H1 (cell line): ENCODE measurements at places on chromosomes 2 and 18. TPM values are rescaled to one million over a fixed set of nuclear protein-coding genes. Genes with fewer than 3 reads are reported as not detected.

Gene AGXT
- not detected in 2 replicates for total RNA-seq

Gene KCNE4
- total RNA-seq, result 0.09 TPM in 1 of 2 replicates, not detected in the other

Gene RBMS1
- total RNA-seq, result 57.0 and 60.0 TPM in 2 replicates

Gene CENPA
- total RNA-seq, result 28.5 and 30.9 TPM in 2 replicates

Gene DES
- 1.5 and 1.8 TPM in 2 replicates for total RNA-seq

Gene TUBA4A
- 59.5 and 67.3 TPM in 2 replicates for total RNA-seq

Gene CNDP1
- not detected in 2 replicates for total RNA-seq

Gene SEPTIN10
- total RNA-seq, result 93.6 and 101 TPM in 2 replicates

DNA sequence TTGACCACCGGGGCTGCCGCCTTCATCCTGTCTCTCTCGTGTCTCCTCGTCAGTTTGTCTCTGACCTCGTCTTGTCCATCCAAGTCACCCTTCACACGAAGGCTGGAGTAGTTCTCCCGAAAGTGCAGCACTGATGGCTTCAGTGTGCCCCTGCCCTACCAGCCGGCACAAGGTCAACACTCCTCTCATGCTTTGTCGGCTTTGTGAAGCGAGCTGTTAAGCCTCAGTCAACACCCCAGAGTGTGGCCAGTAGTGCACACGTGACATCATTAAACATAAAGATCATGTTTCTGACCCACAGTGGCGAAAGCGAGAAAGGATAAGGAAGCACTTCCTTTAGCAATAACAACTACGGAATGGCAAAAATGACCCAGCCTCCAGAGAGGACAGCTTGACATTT, 23.2 kb downstream of the ACKR3 start:
- H3K27ac ChIP-seq, result no peak overlapping the region
- no peaks in the 10 kb centered on the region for H3K27me3 ChIP-seq
- H3K4me3 ChIP-seq, result no peak overlapping the region
- H3K36me3 ChIP-seq, result no peaks in the 10 kb centered on the region
- no peak for DNase-seq
- no peaks in the 10 kb centered on the region for H3K4me1 ChIP-seq

DNA sequence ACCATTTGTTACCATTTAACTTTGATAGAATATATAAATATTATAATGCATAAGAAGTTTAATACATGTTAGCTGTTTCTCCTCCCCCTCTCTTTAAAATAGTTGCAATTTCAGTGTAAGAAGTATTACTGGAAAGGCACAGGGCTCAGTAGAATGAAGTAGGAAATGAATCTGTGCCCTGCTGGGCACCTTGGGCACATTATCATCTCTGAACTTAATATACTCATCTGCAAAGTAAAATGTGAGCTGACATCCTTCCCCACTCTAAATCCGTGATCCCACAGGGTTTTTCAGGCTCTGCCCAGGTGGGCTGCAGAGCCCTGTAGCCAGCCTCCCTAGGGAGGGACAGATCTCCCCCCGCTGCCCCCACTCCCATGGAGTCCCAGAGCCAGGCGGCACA, 56.8 kb downstream of the DPP4 start:
- no peaks in the 10 kb centered on the region for H3K27me3 ChIP-seq
- no peak overlapping the region for H3K4me3 ChIP-seq
- H3K27ac ChIP-seq, result no peak overlapping the region
- no peaks in the 10 kb centered on the region for H3K36me3 ChIP-seq

DNA sequence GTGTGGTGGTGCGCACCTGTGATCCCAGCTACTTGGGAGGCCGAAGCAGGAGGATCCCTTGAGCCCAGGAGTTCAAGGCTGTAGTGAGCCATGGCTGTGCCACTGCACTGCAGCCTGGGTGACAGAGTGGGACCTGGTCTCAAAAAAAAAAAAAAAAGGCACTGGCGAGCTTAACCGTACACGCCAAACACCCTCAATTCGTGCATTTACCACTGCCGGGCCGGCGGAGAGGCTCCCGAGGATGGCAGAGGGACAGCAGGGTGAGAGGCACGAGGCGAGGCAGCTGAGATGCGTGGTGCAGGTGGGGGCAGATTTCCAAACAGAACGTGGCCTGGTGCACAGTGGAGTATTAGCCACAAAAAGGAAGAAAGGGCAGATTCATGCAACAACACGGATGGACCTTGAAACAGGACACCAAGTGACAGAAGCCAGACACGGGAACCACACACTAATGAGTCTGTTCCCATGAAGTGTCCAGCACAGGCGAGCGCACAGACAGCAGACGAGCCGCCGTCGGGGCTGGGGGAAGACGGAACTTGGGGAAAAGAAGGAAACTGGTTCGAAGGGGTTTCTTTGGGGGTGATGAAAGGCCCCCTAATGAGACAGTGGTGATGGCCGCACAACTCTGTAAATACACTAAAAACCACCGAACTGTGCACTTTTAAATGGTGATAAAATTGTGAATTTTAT, 27.4 kb downstream of the SLC66A2 start:
- H3K27me3 ChIP-seq, result no peaks in the 10 kb centered on the region
- no peaks in the 10 kb centered on the region for H3K4me1 ChIP-seq
- peak; percentile 24 for DNase-seq
- H3K27ac ChIP-seq, result no peak overlapping the region
- H3K4me3 ChIP-seq, result no peak overlapping the region

GRCh38 chr2:136118819-136119716, 1.1 kb upstream of the CXCR4 start:
- no peaks in the 10 kb centered on the region for H3K36me3 ChIP-seq
- H3K4me1 ChIP-seq, result peaks cover 5% of the 10 kb centered on the region; the same call in 1 of the 2 replicates
- peak overlapping the region; percentile 67 for H3K4me3 ChIP-seq
- peak; percentile 64 for DNase-seq

DNA sequence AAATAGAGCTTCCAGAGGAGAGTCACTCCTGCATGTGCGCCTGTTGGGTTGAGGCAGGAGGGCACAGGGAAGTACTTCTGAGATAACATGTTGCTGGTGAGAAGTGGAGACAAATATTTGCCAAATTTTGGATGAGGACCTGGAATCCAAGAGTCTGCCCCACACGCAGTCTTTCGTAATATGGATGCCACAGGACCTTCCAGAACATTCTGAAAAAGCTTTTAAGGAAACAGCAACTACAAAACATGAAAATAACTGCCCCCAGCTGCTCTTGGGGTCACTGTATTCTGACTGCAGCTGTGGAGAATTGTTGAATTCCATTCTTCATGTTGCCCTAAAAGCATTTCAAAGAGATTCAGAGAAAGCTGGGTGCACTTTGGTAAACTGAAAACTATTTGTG, 227.5 kb downstream of the C1D start:
- no peaks in the 10 kb centered on the region for H3K27me3 ChIP-seq
- H3K4me1 ChIP-seq, result no peaks in the 10 kb centered on the region

DNA sequence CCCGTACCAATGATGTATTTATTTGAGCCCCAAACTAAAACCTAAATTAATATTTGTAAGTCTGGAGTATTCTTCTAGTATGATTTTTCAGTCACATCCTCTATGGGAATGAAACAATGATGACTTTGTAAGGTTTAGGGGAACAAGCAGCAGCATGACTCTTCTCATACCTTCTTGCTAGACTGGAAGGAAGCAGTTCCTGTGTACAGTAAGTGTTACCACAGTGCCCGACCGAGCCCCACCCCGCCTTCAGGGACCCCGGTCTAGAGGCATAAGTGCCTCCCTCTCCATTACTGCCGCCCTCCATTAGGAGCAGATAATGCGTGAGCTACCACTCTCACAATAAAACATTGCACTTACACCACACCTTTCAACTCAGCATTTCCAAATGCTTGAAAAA, 599.3 kb downstream of the ARHGAP15 start:
- no peaks in the 10 kb centered on the region for H3K36me3 ChIP-seq
- H3K27me3 ChIP-seq, result no peaks in the 10 kb centered on the region
- H3K4me3 ChIP-seq, result no peak overlapping the region
- no peaks in the 10 kb centered on the region for H3K4me1 ChIP-seq
- H3K27ac ChIP-seq, result no peak overlapping the region

DNA sequence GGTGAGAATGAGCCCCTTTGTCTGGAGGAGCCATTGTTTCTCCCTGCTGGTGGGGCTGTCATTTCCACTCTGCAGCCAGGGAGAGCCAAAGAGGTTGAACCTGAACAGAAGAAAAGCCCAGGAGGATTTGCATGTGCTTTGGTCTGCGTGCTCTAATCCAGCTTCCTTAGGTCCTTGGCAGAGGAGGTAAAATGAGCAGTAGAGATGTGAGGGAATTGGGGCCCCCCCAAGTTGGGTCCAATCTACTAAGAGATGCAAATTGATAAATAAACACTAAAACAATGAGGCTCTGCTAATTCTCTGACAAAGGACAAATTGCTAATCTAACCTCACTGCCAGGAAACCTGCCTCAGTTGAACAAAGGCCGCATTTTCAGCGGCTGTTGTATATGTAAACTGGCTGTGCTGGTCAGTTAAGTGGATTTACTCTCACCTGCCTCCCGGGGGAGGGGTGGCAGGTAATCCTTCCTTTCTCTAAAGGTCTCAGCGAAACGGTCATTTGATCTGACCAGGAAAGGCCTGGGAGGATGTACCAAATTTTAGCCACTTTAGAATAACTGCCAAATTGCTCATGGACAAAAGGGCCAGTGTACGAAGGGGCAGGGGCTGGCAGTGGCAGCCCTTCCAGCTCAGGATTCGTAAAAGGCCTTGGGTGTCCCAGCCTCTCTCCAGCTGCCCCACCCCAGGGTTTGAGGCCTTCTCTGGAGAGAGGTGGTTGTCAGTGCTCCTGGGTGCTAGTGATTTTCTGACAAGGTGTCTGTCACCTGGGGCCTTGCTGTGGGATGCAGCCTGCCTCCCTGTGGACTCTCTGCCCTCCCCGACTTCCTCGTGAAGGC, 193.6 kb downstream of the MIB1 start:
- peaks cover 10% of the 10 kb centered on the region for H3K4me1 ChIP-seq
- DNase-seq, result no peak
- H3K27ac ChIP-seq, result no peak overlapping the region

DNA sequence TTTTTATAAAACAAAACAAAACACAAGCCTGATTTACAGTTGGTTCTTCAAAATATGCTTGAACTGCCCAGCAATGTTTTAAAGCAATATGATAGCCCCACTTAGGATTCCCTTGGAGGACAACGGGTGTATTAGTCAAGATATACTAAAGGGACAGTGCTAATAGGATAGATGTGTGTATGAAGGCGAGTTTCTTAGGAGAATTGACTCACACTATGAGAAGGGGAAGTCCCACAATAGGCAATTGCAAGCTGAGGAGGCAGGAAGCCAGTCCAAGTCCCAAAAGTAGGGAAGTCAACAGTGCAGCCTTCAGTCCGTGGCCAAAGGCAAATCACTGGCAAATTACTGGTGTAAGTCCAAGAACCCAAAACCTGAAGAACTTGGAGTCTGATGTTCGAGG, 167.9 kb downstream of the CBLN2 start:
- H3K27ac ChIP-seq, result no peak overlapping the region
- no peaks in the 10 kb centered on the region for H3K27me3 ChIP-seq
- no peak for DNase-seq
- no peaks in the 10 kb centered on the region for H3K4me1 ChIP-seq

GRCh38 chr2:96928277-96928781, 58.1 kb downstream of the FAM178B start:
- H3K27me3 ChIP-seq, result no peaks in the 10 kb centered on the region
- no peak for DNase-seq
- no peak overlapping the region for H3K4me3 ChIP-seq
- H3K36me3 ChIP-seq, result no peaks in the 10 kb centered on the region
- no peak overlapping the region for H3K27ac ChIP-seq
- H3K4me1 ChIP-seq, result no peaks in the 10 kb centered on the region

DNA sequence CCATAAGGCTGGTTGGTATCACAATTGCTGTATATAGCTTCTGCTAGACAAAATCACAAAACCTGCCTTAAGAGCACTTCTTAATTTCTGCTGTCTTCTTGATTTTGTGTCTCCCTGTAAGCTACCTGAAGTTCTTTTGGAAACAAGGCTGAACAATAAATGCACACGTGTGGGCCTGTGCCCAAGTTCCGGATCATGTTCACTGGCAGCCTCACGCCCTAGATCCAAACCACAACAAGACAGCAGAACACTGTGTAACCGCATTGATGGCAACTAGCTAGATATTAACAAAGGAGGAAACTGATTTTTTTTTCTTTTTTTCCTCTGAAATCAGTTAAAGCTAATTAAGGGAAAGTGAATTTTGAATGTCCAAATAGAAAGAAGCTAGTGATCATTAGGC, 81.5 kb upstream of the LYPD6B start:
- H3K27me3 ChIP-seq, result no peaks in the 10 kb centered on the region
- H3K27ac ChIP-seq, result no peak overlapping the region
- H3K4me1 ChIP-seq, result no peaks in the 10 kb centered on the region
- peaks cover 12% of the 10 kb centered on the region for H3K36me3 ChIP-seq
- H3K4me3 ChIP-seq, result no peak overlapping the region

GRCh38 chr18:33914399-33914798, 310.3 kb downstream of the NOL4 start:
- no peak overlapping the region for H3K4me3 ChIP-seq
- H3K27ac ChIP-seq, result no peak overlapping the region
- H3K4me1 ChIP-seq, result no peaks in the 10 kb centered on the region
- no peaks in the 10 kb centered on the region for H3K36me3 ChIP-seq
- no peaks in the 10 kb centered on the region for H3K27me3 ChIP-seq

DNA sequence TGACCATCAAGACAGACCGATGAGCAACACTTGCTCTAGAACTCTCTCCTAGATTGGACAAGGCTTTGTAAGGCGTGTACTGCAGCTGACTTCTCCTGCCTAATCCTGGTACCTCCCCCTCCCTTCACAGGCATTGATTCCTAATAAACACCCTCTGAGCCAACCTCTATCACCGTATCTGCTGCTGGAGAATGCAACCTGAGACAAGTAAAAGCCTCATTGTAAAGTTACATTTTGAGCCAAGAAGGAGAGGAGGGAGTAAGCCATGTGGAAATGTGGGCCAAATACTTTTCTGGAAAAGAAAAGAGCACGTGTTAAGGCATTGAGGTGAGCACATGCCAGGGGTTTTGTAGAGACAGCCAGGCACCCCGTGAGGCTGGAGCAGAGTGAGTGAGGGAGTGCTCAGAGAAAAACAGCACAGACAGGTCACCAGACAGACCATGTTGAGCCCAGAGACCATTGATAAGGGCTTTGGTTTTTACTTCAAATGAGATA, 2.6 kb upstream of the WDFY1 start:
- H3K27me3 ChIP-seq, result no peaks in the 10 kb centered on the region
- no peaks in the 10 kb centered on the region for H3K36me3 ChIP-seq
- no peak for DNase-seq
- no peak overlapping the region for H3K4me3 ChIP-seq
- 0 out of 2 replicates have a peak overlapping the region, but pooled peaks have one; percentile 32 for H3K27ac ChIP-seq

- no peak overlapping the region for H3K4me3 ChIP-seq
- H3K36me3 ChIP-seq, result no peaks in the 10 kb centered on the region
- H3K27me3 ChIP-seq, result no peaks in the 10 kb centered on the region
- H3K27ac ChIP-seq, result no peak overlapping the region
- DNase-seq, result no peak
- no peaks in the 10 kb centered on the region for H3K4me1 ChIP-seq
These were observed 53.9 kb downstream of the ANKMY1 start for GRCh38 chr2:240503848-240504247.

DNA sequence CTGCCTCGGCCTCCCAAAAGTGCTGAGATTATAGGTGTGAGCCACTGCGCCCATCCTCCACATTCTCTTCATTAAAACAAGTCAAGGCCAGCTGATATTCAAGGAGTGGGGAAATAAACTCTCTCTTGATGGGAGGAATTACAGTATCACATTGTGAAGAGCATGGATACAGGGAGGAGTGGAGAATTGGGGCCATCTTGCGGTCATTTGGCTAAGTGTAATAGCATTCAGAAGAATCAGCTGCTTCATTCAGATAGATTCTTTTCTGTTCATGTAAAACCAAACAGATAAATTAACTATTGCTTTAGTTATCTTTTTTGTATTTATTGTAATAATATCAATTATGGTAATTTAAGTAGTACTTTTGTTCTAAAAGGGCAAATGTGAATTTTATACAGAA, 156.3 kb downstream of the UBR3 start:
- H3K4me1 ChIP-seq, result no peaks in the 10 kb centered on the region
- H3K4me3 ChIP-seq, result no peak overlapping the region
- no peaks in the 10 kb centered on the region for H3K36me3 ChIP-seq
- H3K27ac ChIP-seq, result no peak overlapping the region
- no peak for DNase-seq
- H3K27me3 ChIP-seq, result no peaks in the 10 kb centered on the region
